Stimulated activated CD4-positive, alpha-beta T cell treated with anti-CD3 and anti-CD28 coated beads, TNF-alpha, amount 100 ng/mL, for 1 hour (primary cell): ENCODE measurements at places on chromosomes 4 and X.

GRCh38 chrX:106649523-106650428 lies 38.0 kb downstream of the RADX start:
- no peak for DNase-seq

GRCh38 chrX:44422631-44423030 lies 79.2 kb upstream of the EFHC2 start:
- DNase-seq, result no peak

- no peak for DNase-seq
Measured at GRCh38 chr4:103719105-103719829, 518 bp downstream of the TACR3 start.

DNA sequence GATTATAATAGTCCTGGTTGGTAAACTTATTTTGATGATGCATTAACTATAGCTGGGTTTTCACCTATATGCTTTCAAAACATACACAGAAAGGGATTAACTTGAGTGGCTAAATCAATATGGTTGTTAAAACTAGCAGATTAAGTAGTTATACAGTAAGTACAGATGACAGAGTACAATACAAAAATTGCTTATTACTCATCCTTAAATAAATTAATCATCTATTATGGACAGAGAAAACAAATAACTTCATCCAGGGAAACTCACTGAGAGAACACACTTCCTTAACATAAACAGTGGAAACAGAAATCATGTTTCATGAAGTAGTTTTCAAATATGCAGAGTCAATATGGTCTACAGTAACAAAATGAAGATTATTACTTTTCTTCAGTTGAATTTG lies 133.4 kb downstream of the AREG start:
- no peak for DNase-seq

DNA sequence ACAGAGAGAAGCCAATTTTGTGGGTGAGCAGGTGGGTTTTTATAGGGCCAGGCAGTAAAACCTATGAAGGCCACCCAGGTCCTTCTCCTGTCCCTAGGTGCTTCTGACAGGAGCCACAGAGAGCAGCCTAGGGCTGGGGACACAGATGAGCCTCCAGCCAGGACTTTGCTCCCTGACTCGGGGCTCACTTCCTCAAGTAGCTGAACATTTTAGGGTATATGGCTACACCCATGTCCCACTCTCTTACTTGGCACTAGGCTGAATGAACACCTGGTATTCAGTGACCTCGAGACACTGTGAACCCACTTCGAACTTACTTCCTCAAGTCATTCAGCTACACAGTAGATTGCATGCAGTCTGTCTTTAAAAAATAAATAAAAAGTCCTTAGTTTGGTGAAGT lies 217.3 kb downstream of the MID1IP1 start:
- no peak for DNase-seq

- DNase-seq, result no peak
Measured at GRCh38 chr4:109462297-109462696, 28.7 kb downstream of the SEC24B start.

DNA sequence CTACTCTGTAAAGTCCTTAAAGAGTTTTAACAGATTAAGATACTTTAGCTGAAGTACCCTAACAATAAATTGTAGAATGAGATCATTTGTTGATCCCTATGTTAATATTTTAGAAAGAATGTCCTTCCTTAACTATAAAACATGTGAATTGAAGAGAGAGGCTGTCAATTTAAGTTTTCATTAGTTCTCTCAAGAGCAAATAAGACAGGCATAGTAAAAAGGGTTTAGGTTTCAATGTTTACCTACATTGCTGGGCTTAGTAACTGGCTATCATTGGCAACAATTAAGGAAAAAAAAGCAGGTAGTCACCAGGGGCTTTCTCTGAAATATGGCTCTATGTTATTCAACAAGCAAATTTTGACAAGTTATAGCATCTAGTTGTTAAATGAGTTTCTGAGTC lies 91.5 kb downstream of the ATRX start:
- no peak for DNase-seq

DNA sequence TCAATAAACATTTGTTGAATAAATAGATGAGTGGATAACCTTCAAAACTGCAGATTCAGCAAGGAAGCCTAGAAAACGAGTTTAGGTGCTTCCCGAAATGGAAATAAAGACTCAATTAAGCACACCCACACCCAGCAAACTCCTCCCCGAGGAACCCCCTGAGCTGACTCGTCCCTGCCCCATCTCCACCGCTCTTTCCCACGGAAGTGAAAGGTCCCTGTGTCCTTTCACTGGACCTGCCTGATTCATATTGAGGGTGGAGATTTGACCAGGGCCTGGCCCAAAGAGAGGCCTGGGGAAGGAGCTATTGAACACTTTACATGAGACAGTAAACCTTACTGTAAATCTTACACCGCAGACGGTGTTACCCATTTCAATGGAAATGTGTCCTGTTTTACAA lies 129.1 kb downstream of the CPZ start:
- DNase-seq, result no peak

GRCh38 chr4:4726051-4726450 lies 133.4 kb upstream of the MSX1 start:
- DNase-seq, result no peak

GRCh38 chr4:4852591-4853362 lies 6.7 kb upstream of the MSX1 start:
- no peak for DNase-seq

DNA sequence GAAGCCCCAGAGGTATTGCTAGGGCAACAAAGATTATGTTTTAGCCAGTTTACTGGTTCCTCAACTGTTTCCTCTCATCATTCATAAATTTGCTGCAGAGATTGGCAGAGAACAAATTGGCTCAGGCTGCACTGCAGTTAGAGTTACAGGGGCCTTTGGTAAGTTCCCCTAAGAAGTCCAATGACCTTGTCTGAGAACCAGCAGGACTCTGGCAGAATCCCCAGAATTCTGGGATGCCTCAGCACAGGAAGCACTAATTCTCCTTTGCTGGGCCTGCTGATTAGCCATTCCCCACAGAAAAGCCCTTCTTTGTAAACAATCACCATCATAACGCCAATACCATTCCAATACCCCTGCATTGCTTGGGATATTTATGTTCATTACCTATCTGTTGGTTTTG lies 151.3 kb downstream of the USP46 start:
- no peak for DNase-seq

DNA sequence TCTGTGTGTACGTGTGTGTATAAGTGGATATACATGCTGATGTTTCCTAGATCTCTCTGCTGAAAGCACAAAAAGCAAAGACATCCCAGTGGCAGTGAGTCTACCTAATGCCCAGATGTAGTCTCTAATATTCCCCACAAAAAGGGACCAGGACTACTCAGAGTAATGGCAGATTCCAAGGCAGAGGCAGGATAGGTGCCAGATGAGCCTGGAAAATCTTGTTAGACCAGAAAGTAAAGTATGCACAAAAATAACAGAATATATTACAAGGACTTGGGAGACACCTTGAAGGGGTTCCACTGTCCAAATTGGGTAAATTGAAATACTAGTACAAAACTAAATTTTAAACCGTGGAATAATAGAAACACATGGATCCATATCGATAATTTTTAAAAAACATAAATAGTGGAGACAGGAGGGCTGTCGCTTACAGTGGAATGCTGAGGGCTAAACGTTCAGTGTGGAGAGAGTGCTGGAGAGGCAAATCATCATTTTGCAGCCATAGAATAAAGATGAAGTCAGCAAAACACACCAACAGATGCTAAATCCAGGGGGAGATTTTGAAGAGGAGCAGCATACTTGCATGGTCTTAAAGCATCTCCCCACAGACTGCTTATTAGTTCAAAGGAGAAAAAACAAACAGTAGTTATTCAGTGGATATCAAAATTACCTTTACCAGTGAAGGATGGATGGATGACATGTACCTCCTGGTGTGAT lies 123.4 kb upstream of the TSPAN5 start:
- no peak for DNase-seq

DNA sequence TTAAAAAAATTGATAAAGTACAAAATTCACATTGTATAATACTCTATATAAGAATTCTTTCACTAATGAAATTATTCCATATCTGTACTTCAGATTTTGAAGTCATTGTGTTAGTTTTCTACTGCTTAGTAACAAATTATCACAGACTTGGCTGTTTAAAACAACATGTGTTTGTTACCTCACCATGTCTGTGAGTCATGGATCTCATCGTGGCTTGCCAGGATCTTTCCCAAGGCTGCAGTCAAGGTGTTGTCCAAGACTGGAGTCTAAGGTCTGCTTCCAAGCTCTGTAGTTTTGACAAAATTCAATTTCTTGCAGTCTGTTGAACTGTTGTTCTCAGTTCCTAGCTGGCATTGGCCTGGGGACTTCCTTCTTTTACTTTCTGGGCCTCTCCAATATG lies 1286.9 kb downstream of the ADGRL3 start:
- DNase-seq, result no peak
